Uterine smooth muscle cell (primary cell): ENCODE measurements at places on chromosomes 12 and 14. TPM values are rescaled to one million over a fixed set of nuclear protein-coding genes. Genes with fewer than 3 reads are reported as not detected.

Gene CPNE6
- total RNA-seq, result not detected in 2 replicates

Gene SPIC
- total RNA-seq, result not detected in 2 replicates

Gene PLXNC1
- 1.7 and 3.2 TPM in 2 replicates for total RNA-seq

Gene PPP1R1A
- not detected in 2 replicates for total RNA-seq

Gene MBIP
- 10.0 and 12.2 TPM in 2 replicates for total RNA-seq

Gene ZNF385A
- 1.2 and 2.4 TPM in 2 replicates for total RNA-seq

Gene B4GALNT3
- not detected in 2 replicates for total RNA-seq

Gene KRT83
- total RNA-seq, result not detected in 2 replicates

Gene L2HGDH
- 4.9 and 5.6 TPM in 2 replicates for total RNA-seq

Gene ITPK1
- 11.7 and 12.5 TPM in 2 replicates for total RNA-seq
